ENCODE measurements at places on chromosomes 5 and 9.

GRCh38 chr9:91220491-91221135, 141.1 kb downstream of the AUH start:
- no peak for DNase-seq

DNA sequence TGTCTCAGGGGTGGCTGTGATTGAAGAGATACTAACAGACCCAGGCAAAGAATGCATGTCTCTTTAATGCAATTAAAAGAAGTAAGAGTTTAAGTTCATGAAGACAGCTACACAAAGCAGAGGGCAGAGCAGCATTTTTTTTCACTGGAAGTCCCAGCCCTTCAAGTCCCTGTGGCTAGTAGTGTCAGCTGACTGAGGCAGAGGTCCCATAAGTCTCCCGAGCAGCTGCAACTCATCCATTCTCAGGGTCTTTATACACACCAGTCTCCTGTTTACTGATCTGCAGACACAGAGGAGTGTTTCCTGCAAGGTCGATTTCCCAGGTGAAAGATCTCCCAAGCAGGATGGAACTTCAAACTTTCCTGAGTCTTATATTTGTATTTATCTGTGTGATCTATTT, 169.4 kb upstream of the GLRA1 start:
- DNase-seq: no peak

GRCh38 chr5:1505506-1506241, 18.1 kb downstream of the LPCAT1 start:
- DNase-seq: no peak

DNA sequence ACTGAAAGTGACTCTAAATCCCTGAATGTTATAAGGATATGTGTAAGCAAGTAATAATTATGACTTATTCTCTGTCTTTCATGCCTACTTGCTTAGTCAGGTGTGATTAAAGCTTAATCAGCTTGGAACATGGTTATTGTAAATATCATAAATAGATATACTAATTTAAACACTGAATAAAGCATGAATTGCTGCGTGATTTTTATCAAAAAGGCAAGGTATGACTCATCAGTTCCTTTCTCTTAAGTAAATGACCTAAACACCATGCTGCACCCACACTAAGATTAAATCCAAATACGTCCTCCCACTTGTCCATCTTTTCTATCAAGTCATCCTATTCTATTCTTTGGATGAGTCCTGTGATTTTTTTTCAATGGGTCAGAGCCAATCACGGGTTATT, 124.6 kb upstream of the MTAP start:
- no peak for DNase-seq

- no peak for DNase-seq
Observed at GRCh38 chr9:108636013-108636412, 219.8 kb downstream of the ACTL7B start.

DNA sequence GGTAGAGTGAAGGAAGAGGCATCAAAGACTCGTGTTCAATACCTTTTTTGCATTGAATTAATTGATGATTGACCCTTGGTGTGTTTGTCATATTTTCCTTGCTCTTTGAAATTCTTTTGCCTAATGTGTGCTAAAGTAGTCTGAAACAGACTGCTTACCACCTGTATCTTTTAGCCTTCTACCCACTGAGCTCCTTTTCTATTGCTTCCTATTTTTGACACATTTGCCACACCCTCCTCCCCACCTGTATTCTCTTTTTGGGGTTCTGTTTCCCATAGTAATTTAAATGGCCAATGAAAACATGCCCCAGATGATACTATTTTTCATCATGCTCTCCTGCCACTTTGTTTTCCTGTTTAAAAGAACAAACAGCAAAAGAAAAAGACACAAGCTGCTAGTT, 78.5 kb downstream of the ZCCHC7 start:
- DNase-seq: no peak

- peak; percentile 31 for DNase-seq
Observed at GRCh38 chr9:73219985-73220626, 68.4 kb downstream of the ANXA1 start.

- DNase-seq: no peak
Observed at GRCh38 chr5:119358530-119358900, 2.7 kb downstream of the TNFAIP8 start.

- DNase-seq: no peak
Observed at GRCh38 chr9:115109486-115109885, 8.5 kb downstream of the TNC start.

- DNase-seq: no peak
Observed at GRCh38 chr9:11319538-11319937, 706.7 kb upstream of the PTPRD start.

- no peak for DNase-seq
Observed at GRCh38 chr9:128416432-128417019, 4.1 kb upstream of the CERCAM start.

DNA sequence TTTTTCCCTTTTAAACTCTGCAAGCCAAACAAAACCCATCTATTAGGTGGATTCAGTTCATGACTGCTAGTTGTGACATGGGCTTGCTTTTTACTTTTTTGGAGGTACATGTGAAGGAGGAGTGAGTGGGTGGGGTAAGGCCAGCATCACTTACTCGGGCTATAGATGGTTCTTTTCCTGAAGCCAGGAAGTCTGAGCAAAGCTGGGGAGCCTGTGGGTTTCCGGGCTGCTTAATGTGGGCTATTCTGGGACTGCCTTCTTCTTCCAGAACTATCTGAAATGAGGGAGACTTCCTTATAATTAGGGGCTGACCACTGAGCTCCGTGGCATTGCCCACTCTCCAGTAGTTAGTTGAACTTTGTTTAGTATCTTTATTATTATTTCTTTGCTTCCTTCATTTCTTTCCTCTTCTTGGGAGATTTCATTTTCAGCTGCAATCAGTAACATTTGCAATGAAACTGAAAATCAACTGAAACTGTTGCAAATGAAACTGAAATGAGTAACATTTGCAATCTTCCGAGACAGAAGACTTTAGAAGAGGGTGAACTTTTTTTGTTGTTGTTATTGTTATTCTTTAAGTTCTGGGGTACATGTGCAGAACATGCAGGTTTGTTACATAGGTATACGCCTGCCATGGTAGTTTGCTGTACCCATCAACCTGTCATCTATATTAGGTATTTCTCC, 204.9 kb downstream of the LRRC70 start:
- DNase-seq: no peak

GRCh38 chr9:77800924-77801551, 152.9 kb upstream of the GNA14 start:
- DNase-seq: no peak

- DNase-seq: no peak
Observed at GRCh38 chr9:31030741-31031202, 1353.7 kb upstream of the ACO1 start.

DNA sequence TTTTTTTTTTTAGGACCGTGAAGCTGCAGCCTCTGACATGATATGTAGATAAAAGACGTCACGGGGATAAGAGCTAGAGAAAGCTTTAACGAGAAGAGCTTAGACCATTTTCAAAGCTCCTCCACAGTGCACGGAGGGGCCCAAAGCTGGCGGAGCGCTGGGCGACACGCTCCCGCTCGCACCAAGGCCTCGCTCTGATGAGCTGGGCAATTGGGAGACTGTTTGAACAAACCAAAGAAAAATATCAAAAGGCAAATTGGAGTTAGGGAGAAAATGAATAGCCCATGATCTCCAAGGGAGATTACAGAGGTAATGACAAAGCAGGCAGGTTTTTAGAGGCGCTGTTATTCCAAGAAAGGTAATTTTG, 179.4 kb downstream of the SREK1 start:
- DNase-seq: no peak
